Endodermal cell (in vitro differentiated cells): ENCODE measurements at places on chromosomes 5 and 9. TPM values are rescaled to one million over a fixed set of nuclear protein-coding genes. Genes with fewer than 3 reads are reported as not detected.

Gene FAM153A
- total RNA-seq = not detected in 2 replicates

Gene RANBP3L
- not detected in 2 replicates for total RNA-seq

Gene FGF10
- 0.44 to 3.6 TPM (median 0.55 TPM) in 3 replicates for total RNA-seq

Gene PCDHB6
- 1.1 and 2.0 TPM in 2 replicates for total RNA-seq

Gene ZNG1A
- 43.5 and 45.7 TPM in 2 replicates for total RNA-seq

Gene EXOSC2
- 28.5 to 74.0 TPM (median 66.4 TPM) in 3 replicates for total RNA-seq

Gene HSPB3
- not detected in 2 replicates for total RNA-seq

Gene NEUROG1
- not detected in 3 replicates for total RNA-seq

Gene TOMM5
- 110 and 120 TPM in 2 replicates for total RNA-seq

Gene IL13
- not detected in 3 replicates for total RNA-seq

Gene CDH6
- 1.1 and 1.3 TPM in 2 replicates for total RNA-seq

Gene PCA3
- not detected in 3 replicates for total RNA-seq

Gene MELK
- 44.8 and 45.6 TPM in 2 replicates for total RNA-seq

Gene EIF4E1B
- 1.1 and 1.4 TPM in 2 replicates for total RNA-seq

Gene NR5A1
- total RNA-seq = 0.11 and 0.37 TPM in 2 replicates

Gene CTXN3
- not detected in 2 replicates for total RNA-seq

Gene CAMLG
- total RNA-seq = 24.2 to 30.7 TPM (median 25.6 TPM) in 3 replicates

Gene FAM151B
- 0.38 to 1.2 TPM (median 0.90 TPM) in 3 replicates for total RNA-seq

DNA sequence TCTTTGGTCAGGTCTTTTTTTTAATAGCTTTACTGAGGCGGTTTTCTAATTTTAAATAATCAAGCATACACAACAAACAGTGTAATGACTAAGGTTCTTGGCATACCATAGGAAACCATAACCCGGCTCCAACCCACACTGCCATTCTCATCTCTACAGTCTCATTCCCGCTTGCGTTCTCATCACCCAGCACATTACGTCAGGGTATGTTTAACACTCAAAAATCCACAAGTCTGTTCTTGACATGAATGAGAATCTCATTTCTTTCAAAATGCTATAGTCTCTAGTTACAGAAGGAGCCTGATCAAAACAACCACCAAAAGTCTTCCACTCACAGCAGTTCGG, 505 bp downstream of the C5orf34 start:
- DNase-seq = no peak

- no peak for DNase-seq
These were observed 703.9 kb downstream of the BRINP1 start for GRCh38 chr9:118665226-118665919.

- peak; percentile 99 for DNase-seq
These were observed at the start of gene HNRNPK for GRCh38 chr9:83979812-83980394. Gene HNRNPK (minus strand): TSS chr9:83980215. CDS start chr9:83978252, 1,963 bp downstream.

- no peak for DNase-seq
These were observed 8.7 kb downstream of the SHROOM1 start for GRCh38 chr5:132821791-132822190.

GRCh38 chr9:114233491-114234185, 78.3 kb downstream of the COL27A1 start:
- no peak for DNase-seq

- no peak for DNase-seq
These were observed 20.4 kb downstream of the S1PR3 start for GRCh38 chr9:89011683-89012082.

- no peak for DNase-seq
These were observed 105.8 kb downstream of the DOCK2 start for GRCh38 chr5:169742771-169743296.

DNA sequence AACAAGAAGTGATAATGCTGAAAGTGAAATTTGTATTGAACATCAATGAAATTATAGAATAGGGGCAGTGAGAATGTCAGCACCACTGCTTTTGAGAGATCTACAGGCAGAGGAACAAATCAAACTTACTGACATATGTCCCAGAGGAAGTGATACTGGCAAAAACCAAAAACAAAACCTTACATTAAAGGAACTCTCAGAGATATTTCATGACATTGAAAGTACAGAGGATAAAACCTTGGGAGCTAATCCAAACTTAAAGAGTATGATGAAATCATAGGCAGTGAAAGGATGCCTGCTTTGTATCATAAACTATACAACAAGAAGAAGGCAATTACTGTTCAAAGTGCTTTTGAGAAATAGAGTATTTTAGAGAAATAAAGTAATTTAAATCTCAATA, 90.4 kb upstream of the SV2C start:
- DNase-seq = no peak

GRCh38 chr5:141439411-141440141, 9.3 kb downstream of the PCDHGA12 start:
- no peak for DNase-seq

DNA sequence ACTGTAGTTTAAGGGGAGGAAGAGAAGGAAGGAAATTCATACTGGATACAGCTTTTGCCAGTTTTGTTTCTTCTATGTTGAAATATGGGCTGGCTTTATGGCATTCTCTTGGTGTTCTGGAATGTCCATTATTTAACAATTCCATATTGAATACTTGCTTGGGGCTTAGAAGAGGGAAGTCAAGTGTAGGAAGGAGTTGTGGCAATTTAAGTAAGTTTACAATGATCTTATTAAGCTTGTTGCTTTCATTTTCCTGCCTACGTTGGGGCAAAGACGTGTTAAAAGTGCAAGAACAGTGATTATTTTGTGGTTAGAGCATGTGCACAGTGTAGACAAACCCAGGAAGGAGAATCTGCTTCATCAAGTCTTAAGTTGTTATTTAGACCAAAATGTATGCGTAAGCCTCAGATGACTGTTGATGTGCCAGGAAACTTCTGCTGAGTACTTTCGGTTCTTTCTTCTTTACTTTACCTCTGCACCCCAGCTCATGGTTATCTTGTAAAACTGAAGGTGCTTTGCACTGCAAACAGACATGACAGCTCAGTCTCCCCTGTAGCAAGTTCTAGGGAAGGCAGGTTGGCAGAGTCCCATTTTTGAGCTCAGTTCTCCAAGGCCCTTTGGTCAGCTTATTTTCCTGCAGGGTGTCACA, 75.8 kb downstream of the F2RL2 start:
- DNase-seq = no peak

DNA sequence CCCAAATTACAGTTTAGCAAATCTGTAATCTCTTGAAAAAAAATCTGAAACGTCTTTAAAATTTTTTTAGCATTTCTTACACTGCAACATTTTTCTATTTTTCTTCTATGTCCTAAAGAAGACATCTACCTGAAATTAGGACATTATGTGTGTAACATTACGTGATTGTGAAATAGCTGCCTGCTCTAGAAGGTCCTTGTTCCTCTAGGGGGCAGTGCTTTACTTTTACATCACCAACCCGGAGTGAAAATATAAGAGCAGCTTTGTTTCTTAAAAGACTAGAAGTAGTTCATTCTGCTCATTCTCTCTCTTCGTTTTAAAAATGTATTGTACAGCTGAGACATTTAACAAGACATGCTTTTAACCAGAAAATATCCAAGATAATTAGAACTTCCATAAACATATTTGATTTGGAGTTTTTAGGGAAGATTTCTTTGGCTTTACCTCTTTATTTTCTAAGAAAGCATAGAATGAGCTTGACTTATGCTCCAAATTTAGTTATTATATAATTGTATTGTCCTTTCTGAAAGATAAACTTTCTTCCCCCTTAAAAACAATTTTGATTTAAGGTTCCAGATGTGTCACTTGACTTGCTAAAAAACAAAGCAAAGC, 48.1 kb upstream of the RIOK2 start:
- peak; percentile 65 for DNase-seq

DNA sequence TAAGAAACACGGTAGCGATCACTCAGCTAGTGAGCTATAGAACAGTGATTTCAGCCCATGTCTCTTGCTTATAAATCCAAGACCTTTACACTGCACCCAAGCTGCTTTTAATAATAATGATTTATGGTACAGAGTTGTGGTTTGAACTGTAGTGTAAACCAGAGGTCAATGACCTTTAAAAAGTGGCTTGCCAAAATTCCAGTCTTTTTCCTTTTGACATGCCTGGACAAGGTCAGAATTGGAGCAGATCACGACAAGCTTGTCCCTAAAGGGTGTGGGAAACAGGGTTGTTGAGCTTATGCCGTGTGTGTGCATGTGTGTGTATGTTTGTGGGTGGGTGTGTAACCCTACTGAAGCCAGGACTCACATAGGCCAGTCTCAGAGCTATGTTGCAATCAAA, 225.3 kb upstream of the CLINT1 start:
- DNase-seq = no peak

DNA sequence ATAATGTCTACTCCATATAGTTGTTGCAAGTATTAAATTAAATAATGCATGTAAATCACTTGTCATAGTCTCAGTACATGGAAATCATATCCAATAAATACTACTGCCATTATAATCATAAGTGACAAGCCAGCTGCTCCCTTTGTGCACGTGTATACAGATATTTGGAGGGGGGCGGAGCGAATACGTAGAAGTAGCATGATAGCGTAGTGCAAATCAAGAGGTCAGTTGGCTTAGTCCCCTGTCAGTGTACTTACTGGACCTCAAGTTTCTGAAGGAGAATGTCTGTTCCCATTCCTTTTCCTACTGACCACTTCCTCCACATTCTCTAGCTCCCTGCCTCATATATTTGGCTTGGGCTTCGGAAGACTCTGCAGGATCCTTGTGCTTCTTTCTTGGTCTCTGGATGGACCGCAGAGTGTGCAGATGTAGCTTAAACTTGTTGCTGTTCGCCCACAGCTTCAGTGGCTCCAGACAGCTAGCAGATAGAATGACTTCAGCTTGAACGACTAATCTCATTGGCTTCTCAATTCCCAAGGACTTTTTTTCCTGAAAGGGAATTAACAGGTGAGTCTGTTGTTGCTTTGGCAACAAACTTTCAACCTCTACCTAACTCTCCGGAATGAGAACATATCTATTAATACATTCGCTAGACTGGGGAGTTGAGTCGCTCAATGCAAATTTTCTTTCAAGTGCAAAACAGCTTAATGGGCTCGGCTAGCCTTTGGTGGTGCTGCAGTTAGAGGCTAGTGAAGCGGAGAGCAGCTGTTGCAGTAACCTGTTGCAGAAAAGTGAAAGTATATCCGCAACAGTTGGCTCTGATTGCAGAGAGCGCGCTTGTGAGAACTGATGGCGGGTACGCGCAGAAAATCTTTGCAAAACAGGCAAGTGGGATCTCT, at the start of gene PCDHB1:
PCDHB1 (plus strand) TSS at position 753 of the 899 bp plus-strand sequence; CDS start at position 850, 97 bp downstream.
- peak; percentile 73 for DNase-seq

GRCh38 chr5:72920690-72921502, 34.9 kb upstream of the FCHO2 start:
- no peak for DNase-seq

DNA sequence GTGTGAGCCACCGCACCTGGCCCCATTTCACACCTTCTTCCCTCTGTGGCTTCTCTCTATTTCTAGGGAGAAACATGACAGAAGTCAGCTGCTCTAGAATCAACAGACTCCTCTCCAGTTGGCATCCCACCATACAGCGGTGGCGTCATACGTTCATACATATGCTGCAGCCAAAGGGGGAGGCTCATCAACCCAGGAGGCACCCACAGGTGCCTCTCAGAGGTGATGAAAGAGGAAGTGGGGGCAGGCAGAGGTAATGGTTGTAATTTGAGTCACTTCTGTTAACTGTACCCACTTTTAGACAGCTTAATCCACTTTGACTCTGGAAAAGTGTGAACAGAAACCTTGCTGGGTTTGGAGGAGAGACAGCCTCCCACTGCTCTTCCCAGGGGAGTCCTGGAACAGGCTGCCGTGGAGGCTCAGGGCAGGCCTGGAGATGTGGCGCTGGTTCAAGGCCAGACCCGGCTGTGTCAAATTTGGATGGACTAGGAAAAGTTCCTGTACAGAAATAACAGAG, 47.3 kb upstream of the SUB1 start:
- no peak for DNase-seq

DNA sequence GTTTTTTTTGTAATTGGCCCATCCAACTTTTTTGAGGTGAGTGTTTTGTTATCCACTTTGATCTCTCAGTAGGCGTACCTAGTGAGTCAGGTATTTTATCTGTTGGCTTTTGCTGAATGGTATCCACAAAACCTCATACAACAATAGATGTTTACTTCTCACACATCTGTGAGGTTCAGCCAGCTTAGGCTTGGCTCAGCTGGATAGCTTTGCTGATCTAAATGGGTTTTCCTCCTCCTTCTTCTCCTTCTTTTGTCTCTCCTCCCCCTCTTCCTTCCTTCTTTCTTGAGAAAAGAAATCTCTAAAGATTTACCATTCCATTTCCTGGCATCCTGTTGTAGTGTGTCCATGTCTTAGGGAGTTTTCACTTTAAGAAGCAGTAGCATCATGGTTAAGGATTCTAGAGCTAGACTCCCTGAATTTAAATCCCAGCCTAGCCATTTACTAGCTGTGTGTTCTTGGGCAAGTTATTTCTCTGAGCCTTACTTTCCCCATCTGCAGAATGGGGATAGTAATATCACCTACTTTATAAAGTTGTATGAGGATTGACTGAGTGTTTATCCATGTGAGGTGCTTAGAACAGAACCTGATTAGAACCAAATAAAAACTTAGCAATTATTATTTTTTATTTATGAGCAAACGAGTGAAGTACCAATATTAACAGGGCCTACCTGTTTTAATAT, 126.3 kb downstream of the ARHGAP26 start:
- DNase-seq = peak; percentile 76

GRCh38 chr5:125196481-125197111, 450.2 kb upstream of the ZNF608 start:
- no peak for DNase-seq

DNA sequence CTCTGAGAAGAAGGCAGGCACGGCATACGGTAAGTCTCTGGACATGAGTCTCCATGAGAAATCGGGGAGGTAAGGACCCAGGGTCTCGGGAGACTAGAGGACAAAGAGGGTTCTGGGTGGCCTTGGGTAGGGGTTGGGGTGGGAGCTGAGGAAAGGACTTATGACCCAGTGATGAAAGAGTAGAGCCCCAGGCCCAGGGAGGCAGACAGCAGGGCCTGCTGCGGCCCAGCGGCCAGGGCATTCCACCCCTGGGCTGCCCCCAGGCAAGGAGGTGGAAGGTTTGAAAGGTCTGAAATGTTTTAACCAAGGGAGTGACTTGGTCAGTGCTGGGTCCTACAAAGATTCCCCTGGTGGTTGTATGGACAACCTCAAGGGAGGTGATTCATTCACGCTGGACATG, 89.1 kb downstream of the CRB2 start:
- DNase-seq = peak; percentile 37

GRCh38 chr5:75242067-75242466, 5.4 kb upstream of the ANKRD31 start:
- DNase-seq = no peak

- DNase-seq = no peak
These were observed 561.1 kb downstream of the NR2F1-AS1 start for GRCh38 chr5:93019896-93020295.

- peak; percentile 51 for DNase-seq
These were observed 159.6 kb upstream of the ALDH1B1 start for GRCh38 chr9:38232895-38233294.

DNA sequence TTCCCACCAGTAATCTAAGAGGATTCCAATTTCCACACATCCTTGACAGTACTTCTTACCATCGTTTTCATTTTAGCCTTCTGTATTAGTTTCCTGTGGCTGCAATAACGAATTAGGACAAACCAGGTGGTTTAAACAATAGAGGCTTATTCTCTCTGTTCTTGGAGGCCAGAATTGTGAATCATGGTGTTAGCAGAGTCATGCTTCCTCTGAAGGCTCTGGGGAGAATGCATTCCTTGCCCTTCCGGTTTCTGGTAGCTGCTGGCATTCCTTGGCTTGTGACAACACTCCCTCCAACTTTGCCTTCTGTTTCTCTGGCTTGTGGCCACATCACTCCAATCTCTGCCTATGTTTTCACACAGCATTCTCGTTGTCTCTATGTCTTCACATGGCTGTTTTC, 23.5 kb downstream of the RIGI start:
- DNase-seq = peak; percentile 45

- DNase-seq = no peak
These were observed 2.6 kb downstream of the MAN1B1 start for GRCh38 chr9:137089232-137089947.
